Activated gamma-delta T cell treated with anti-CD3 and anti-CD28 coated beads, Interleukin-2, amount 50 U/mL, for 16 hours (primary cell): ENCODE measurements at places on chromosomes 11 and 22.

DNA sequence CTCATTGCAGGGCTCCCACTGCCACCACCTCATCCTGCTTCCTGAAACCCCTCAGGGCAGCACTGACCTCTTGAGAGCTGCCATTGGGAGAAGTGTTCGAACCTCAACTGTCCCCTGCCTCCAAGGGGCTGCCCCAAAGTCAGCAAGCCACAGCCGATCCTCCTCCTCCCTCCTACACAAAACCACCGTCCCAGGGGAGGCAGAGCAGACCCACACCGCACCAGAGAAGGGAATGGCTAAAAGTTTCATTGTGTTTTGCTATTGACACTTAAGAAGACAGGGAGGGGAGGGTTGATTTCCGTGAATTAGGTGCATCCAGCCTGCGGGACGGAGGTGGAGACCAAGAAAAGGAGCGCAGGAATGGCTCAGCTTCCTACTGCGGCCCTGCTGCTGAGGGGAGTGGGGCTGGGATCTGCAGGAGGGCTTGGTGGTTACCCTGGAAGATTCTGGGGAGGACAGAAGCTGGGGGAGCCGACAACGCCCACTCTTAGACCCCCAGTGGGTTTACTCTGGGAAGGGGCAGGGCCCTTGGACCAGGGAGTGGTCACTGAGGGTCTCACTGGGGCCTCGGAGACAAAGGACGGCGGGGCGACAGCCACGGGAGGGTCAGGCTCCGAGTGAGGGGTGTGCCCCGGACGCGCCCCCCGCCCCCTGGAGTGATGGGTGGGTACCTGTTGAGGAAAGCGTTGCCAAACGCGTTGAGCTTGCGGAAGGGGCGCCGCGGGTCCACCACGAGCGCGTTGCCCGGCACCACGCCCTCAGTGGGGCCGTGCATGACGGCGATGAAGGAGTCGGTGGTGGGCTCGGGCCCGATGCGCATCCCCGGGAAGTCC, 815 bp downstream of the EHD1 start:
- no peak for DNase-seq

DNA sequence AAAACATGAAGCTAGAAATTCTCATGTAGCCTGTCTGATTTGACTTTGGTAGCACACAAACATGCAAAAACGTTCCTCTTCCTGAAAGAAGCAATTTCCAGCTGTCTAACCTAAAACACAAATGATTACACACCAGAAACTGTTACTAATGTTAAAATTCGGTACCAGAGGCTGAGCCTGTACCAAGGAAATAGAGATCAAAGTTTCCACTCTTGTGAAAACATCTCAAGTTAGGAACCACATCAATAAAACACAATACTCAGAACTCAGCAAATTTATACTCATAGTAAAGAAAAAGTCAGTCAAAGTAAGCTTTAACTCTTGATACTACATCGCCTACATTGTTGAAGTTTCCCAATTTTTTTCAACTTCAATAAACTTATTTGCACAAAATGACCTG, 107.8 kb downstream of the FCHSD2 start:
- no peak for DNase-seq

DNA sequence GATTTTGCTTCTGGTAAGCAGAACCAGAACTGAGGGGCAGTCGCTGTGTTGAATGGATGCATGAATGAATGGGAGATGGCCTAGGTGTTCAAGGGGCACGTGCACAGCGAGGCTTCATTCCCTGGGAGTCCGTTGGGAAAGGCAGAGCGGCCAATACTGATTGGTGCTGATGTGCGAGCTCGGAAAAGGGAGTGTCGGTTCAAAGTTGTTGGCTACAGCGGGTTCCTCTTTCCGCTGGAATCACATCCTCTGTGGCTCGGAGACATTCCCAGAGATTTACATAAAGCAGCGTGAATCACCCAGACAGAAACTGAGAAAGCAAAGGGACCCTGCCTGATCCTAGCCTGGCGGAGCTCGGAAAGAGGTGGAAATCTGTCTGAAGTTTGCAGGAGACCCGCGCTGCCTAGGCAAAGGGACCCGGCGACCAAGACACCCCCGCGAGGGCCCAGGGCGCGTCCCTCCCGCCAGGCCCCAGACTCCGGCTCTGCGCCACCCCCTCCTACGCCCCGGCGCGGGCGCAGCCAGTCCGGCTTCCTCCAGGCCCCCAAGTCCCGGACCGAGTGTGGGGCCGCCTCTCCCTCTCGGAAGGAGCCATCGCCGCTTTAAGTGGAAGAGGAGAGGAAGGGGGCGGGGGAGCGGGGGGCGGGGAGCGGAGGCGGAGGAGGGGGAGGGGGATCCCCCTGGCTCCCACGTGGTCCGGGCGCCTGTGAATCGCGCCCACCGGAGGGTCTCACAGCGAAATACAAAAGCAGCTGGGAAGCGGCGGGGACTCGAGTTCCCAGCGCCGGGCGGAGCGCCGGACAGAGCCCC, at the start of gene FJX1:
FJX1 (plus strand) TSS at position 774 of the 810 bp plus-strand sequence. CDS start 177 bp downstream, outside the sequence.
- DNase-seq = no peak

GRCh38 chr11:44502506-44502905, 63.0 kb upstream of the CD82 start:
- DNase-seq = no peak

GRCh38 chr11:11968511-11969280, 39.7 kb downstream of the DKK3 start:
- no peak for DNase-seq

- DNase-seq = no peak
Measured at GRCh38 chr11:128548649-128549255, 38.6 kb downstream of the ETS1 start.

GRCh38 chr11:46298699-46299433, 21.4 kb downstream of the CREB3L1 start:
- DNase-seq = no peak
